Vagina (tissue), 2 donors: ENCODE measurements at places on chromosomes 4 and X.

GRCh38 chrX:112688242-112688641 lies 8.5 kb upstream of the LHFPL1 start:
- no peak for DNase-seq

DNA sequence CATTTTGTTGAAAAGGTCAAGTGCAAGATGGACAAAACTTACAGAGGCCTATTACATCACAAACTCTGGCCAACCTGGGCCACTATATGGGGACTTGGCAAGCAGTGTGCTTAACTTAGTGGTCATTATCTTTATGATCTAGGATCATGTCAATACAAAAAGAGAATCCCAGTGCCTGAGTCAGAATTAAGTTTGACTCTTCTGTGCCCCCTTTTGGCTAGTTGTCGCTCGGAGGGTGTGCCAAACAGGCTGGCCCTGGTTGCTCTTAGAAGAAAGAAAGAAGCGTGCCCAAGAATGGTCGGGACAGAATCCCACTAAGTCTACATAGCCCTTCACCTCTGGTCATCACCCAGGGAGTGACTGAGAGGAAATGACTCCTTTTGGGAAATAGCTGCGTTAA lies 100.1 kb downstream of the EIF4E start:
- DNase-seq, result no peak

DNA sequence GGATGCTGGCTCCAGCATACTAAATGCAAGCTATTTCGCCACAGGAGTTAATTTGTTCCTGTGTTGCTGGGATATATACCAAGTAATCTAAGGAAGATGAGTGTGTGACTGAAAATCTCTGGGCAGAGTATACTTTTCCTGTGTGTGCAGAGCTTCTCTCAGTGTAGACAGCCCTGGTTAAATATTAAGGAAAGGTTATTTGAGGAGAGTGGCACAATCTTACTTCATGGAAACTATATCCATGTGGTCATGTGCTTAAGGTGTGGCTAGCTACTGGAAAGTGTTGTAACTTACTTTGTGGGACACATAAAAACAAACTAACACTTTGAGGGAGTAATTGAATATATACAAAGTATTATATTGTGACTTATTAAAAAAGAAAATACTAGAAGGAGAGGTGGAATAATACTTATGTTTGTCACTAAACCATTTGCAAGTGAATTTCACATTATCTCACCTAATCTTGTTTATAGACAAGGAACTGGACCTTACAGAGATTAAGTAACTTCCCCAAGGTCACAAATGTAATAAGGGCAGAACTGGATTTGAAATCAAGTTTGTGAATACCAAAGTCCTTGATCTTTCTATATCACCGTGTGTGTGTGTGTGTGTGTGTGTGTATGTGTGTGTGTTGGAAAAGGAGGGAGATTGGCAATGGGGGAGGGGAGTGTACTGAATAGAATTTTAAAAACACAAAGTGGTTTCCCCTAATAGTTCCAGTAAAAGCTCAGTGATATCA lies 408.2 kb upstream of the NR3C2 start:
- DNase-seq, result no peak

- no peak for DNase-seq
Measured at GRCh38 chr4:169658975-169659715, 38.8 kb downstream of the CLCN3 start.

DNA sequence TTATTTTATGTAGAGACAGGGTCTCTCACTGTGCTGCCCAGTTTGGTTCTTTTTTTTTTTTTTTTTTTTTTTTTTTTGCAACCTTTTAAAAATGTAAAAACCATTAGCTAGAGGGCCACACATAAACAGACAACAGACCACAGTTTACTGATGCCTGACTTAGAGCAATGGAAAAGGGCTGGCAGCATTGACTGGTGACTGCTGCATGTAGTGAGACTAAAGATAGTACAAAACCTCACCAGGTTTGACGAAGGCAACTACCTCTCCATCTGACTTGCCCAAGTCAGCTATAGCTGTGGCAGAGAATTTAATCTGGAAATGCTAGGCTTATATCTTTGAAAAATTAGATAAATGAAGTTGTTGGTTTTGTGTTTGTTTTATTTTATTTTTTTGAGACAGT lies 102.9 kb downstream of the RBM47 start:
- DNase-seq, result no peak

- no peak for DNase-seq
Measured at GRCh38 chrX:1062351-1062750, 150.1 kb downstream of the CRLF2 start.

- DNase-seq, result no peak
Measured at GRCh38 chr4:106627051-106627450, 258.5 kb upstream of the GIMD1 start.
